ENCODE measurements at places on chromosomes 6 and 20.

GRCh38 chr6:38282911-38283310 lies 356.8 kb downstream of the BTBD9 start:
- no peak for DNase-seq
- peaks cover 5% of the 10 kb centered on the region for H3K4me1 ChIP-seq
- no peak overlapping the region for H3K4me3 ChIP-seq

- H3K4me1 ChIP-seq, result peaks cover 73% of the 10 kb centered on the region
- H3K27ac ChIP-seq, result no peak overlapping the region
- peaks cover 45% of the 10 kb centered on the region for H3K27me3 ChIP-seq
- H3K36me3 ChIP-seq, result peaks cover 16% of the 10 kb centered on the region
These were observed 39.4 kb downstream of the TOX2 start for GRCh38 chr20:43953919-43954592.

DNA sequence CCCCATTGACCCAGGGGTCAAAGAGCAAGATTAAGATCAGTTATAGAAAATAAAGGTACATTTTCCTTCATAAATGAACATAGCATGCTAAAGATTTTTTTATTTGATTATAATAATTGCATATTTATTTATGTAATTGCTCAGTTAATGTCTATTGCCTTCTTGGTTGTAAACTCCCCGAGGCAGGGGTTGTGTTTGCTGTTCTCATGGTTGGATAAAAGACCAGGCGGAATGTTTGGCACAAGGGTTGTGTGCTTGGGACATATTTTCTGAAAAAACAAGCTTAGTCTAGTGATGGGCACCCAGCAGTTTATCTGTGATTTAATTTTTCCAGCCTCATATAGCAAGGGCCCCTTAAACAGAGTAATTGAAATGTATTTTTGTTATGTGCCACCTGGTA lies 47.5 kb upstream of the ZFP64 start:
- H3K4me1 ChIP-seq, result no peaks in the 10 kb centered on the region
- H3K4me3 ChIP-seq, result no peak overlapping the region
- no peak for DNase-seq
- no peaks in the 10 kb centered on the region for H3K36me3 ChIP-seq
- peaks cover 2% of the 10 kb centered on the region for H3K27me3 ChIP-seq
- H3K27ac ChIP-seq, result no peak overlapping the region

DNA sequence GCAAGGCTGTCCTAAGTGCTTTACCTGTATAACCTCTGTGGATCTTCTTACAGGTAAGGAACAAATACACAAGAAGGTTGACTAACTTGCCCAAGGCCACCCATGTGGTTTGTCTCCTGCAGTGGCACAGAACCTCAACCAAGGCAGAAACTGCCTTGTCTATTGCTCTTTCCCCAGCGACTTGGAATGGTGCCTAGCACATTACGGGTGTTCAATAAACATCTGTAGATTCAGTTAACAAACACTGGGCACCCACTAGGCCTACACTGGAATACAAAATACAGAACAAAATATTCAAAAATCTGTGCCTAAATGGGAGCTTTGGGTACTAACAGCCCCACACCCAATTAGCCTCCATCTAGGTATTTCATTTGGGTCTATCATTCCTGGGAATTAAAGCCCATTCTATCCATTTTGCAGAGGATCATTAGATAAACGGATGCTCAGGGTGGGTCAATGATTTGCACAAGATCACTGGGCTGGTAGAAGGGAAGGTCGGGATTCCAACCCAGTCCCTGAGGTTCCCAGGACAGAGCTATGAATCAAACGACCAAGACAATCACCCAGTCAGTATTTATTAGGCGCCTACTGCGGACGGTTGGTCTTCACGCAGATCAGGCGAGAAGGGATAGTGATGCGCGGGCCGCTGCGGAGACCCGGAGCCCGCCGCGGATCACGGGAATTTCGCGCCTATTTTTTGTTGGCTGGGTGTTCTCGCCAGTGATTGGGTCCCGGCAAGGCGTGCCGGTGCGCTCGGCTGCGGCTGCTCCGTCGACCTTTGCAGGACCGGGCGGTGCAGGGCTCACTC lies at the start of gene STK35:
TSS of gene STK35 (plus strand) at position 771 of the 808 bp plus-strand sequence. CDS start 55 bp downstream, outside the sequence.
- H3K4me1 ChIP-seq, result peaks cover 35% of the 10 kb centered on the region
- DNase-seq, result peak; percentile 71
- peak within 1 kb of the TSS; percentile 100 for H3K27ac ChIP-seq
- peaks cover 25% of the 10 kb centered on the region for H3K36me3 ChIP-seq

GRCh38 chr20:35006531-35006971 lies 50.9 kb downstream of the MYH7B start:
- peaks cover 5% of the 10 kb centered on the region for H3K4me1 ChIP-seq
- no peak for DNase-seq
- peaks cover 38% of the 10 kb centered on the region for H3K36me3 ChIP-seq
- no peak overlapping the region for H3K4me3 ChIP-seq
- H3K27ac ChIP-seq, result no peak overlapping the region
- H3K27me3 ChIP-seq, result no peaks in the 10 kb centered on the region

DNA sequence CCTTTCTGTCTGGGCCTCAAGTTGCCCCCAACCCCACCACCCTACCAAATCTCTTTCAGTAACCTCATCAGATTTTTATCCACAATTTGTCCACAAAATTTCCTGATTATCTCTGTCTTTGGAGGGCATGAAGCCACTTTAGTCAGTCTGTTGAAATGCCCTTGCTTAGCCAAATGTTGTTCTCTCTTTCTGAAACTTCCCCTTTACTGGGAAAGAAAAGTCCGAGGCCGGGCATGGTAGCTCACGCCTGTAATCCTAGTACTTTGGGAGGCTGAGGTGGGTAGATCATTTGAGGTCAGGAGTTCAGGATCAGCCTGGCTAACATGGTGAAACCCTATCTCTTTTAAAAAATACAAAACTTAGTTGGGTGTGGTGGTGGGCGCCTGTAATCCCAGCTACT lies 33.8 kb downstream of the TOMM6 start:
- no peak for DNase-seq
- no peaks in the 10 kb centered on the region for H3K27me3 ChIP-seq
- H3K4me3 ChIP-seq, result no peak overlapping the region
- no peak overlapping the region for H3K27ac ChIP-seq

- no peaks in the 10 kb centered on the region for H3K36me3 ChIP-seq
- peaks cover 42% of the 10 kb centered on the region for H3K27me3 ChIP-seq
- H3K4me1 ChIP-seq, result no peaks in the 10 kb centered on the region
These were observed 146.3 kb downstream of the LY86 start for GRCh38 chr6:6734479-6735465.

- H3K4me3 ChIP-seq, result no peak overlapping the region
- H3K27ac ChIP-seq, result no peak overlapping the region
- no peak for DNase-seq
These were observed 22.4 kb downstream of the ZMYND8 start for GRCh38 chr20:47334022-47334551.

- H3K27me3 ChIP-seq, result peaks cover 15% of the 10 kb centered on the region
- DNase-seq, result no peak
- H3K4me1 ChIP-seq, result no peaks in the 10 kb centered on the region
- H3K4me3 ChIP-seq, result no peak overlapping the region
- no peak overlapping the region for H3K27ac ChIP-seq
These were observed 31.3 kb downstream of the SLC26A8 start for GRCh38 chr6:35993150-35993549.

DNA sequence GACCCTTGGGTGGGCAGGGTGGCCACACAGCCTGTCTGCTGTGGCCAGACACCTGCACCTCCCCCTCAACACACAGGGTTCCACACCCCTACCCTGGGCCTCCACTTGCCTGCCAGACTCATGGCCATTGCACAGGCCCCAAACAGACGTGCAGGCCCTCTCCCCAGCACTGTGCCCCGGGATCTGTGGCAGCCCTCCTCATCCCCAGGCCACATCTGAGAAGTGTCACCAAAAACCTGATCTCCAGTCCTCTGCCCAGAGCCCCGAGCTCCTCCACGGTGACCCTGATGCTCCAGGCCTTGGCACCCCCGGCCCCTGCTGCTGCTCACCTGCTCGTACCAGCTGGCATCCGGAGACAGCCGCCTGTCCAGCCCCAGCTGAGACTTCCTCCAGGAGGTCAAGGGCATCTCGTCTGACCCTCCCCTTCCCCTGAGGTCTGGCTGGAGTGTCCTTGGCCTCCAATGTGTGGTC lies 160.1 kb downstream of the DLL1 start:
- H3K4me1 ChIP-seq, result no peaks in the 10 kb centered on the region
- H3K27me3 ChIP-seq, result peaks cover 6% of the 10 kb centered on the region
- no peak overlapping the region for H3K27ac ChIP-seq
- DNase-seq, result no peak
- H3K36me3 ChIP-seq, result no peaks in the 10 kb centered on the region

GRCh38 chr20:62676976-62677375 lies 31.7 kb upstream of the NTSR1 start:
- peaks cover 22% of the 10 kb centered on the region for H3K36me3 ChIP-seq
- no peaks in the 10 kb centered on the region for H3K27me3 ChIP-seq
- H3K4me3 ChIP-seq, result no peak overlapping the region
- peak overlapping the region; percentile 50 for H3K27ac ChIP-seq
- peaks cover 27% of the 10 kb centered on the region for H3K4me1 ChIP-seq
- no peak for DNase-seq

DNA sequence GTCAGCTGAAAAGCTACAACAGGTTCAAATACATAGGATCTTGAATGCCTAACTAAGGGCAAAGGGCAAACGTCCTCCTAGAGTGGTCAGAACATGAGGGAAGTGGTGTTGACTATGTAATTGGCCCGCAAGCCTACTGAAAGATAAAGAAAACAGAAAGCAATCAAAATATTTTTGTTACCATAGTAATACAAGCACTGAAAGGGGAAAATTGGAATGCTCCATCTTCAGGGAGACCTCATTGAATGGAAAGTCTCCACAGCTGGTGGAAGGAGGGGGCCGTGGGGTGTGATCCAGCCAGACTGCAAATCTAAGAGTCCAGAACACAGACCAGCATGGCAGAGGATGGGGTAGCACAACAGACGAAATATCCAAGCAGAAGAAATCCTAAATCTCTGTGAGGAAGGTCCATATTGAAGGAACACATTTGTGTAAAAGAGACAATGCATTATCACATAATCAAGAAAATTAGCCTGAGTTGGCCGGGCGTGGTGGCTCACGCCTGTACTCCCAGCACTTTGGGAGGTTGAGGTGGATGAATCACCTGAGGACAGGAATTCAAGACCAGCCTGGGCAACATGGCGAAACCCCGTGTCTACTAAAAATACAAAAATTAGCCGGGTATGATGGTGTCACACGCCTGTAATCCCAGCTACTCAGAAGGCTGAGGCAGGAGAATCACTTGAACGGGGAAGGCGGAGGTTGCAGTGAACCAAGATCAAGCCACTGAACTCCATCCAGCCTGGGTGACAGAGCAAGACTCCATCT lies 39.5 kb downstream of the MTFR2 start:
- H3K36me3 ChIP-seq, result no peaks in the 10 kb centered on the region
- DNase-seq, result no peak
- no peaks in the 10 kb centered on the region for H3K4me1 ChIP-seq
- no peak overlapping the region for H3K4me3 ChIP-seq
- H3K27me3 ChIP-seq, result no peaks in the 10 kb centered on the region

GRCh38 chr6:46755865-46756264 lies 9.1 kb downstream of the ANKRD66 start:
- H3K27ac ChIP-seq, result no peak overlapping the region
- H3K4me1 ChIP-seq, result no peaks in the 10 kb centered on the region
- H3K36me3 ChIP-seq, result no peaks in the 10 kb centered on the region

DNA sequence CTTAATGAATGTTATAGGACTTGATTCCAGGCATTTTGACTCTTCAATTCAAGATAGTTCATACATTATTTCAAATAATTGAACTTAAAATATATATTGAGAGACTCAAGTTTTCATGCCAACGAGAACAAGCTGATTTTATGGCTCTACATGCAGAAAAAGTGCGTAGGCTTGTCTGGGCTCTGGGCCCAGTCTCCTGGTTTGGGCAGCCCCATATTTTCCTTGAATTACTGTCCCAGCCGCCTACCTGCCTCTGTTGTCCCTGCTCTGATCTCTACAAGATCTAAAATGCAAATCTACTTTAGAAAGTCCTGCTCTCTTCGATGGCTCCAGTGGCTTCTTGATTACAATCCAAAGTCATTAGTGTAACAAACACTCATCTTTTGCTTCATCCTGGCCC lies 537.4 kb upstream of the CHD6 start:
- H3K4me1 ChIP-seq, result no peaks in the 10 kb centered on the region
- DNase-seq, result no peak
- no peak overlapping the region for H3K27ac ChIP-seq
- H3K36me3 ChIP-seq, result no peaks in the 10 kb centered on the region

DNA sequence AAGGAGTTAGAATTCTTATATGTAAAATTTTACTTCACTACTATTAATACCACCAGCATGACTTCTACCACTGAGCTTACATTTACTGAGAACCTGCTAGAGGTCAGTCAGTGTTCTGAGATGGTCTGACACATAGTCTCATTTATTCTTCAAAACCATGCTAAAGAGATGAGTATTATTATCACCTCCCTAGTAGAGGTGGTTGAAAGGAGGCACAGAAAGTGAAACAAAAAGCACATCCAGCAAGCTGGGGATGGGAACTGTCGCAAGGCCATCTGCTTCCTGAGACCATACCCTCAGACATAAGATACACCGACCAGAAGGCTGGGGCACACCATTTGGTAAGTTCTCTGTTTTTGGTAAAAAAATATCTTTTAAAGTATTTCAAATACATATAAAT lies 137.7 kb downstream of the INSM1 start:
- H3K27me3 ChIP-seq, result no peaks in the 10 kb centered on the region
- peaks cover 39% of the 10 kb centered on the region for H3K36me3 ChIP-seq
- peaks cover 2% of the 10 kb centered on the region for H3K4me1 ChIP-seq
- H3K4me3 ChIP-seq, result no peak overlapping the region

DNA sequence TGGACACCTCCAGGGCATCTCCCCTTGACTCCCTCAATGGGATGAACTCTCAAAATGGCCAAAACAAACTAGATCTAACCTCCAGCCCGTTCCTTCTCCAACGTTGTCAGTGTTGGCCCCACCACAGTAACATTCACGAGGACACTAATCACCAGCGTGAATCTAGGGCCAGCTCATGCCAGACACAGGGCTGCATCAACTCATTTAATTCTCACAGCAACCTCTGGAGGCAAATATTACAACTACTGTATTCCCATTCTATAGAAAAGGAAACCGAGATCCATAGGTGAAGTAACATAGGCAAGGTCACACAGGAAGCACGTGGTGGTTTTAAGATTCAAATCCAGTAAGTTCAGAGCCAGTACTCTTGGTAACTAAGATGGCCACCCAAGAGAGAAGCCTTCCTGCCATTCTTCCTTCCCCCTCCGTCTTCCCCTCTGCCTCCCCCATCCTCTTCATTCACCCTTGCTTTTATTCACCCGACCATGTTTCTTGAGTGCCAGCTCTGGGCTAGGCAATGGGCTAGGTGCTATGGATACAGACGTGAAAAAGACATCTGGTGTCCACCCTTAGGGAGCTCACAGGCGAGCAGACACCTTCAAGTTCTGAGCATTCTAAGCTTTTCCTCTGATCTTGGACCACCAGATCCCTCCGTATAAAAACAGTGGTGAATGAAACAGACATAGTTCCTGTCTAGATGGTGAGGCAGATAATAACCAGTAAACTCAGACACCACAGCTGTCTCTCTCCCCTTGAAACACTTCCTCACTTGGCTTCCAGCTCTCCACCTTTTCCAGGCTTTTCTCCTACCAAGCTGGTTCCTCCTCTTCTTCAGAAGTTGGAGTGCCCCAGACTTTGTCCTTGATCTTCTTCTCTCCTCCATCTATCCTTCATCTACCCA lies 9.6 kb downstream of the CCM2L start:
- peaks cover 64% of the 10 kb centered on the region for H3K27me3 ChIP-seq
- peaks cover 19% of the 10 kb centered on the region for H3K4me1 ChIP-seq
- DNase-seq, result no peak
- peaks cover 3% of the 10 kb centered on the region for H3K36me3 ChIP-seq
- peak overlapping the region; percentile 65 for H3K4me3 ChIP-seq
- no peak overlapping the region for H3K27ac ChIP-seq

All from activated CD8-positive, alpha-beta T cell treated with anti-CD3 and anti-CD28 coated beads, Interleukin-2, amount 10 ng/mL, durations not matched to agents 7 days and 5 days (primary cell).